CD8-positive, alpha-beta memory T cell (primary cell): ENCODE measurements at places on chromosomes 7 and 10.

DNA sequence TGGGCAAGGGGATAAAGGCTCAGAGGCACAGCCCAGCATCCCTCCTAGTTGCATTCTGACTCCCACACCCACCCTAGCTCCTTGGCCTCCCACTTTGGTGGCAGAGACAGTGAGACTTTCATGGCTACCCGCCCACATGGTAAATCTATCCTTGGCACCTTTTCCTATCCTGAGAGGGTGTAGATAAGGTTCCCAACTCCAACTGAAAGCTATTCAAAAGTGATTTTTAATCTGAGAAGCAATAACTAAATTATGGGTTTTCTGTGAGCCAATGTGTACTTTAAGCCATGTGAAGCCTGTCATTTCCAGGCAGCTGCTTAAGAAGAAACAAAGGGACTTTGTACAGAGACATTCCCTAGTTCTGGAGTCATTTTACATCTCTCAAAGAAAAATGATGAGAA, 9.1 kb downstream of the LAMB1 start:
- no peak for DNase-seq

- no peak for DNase-seq
These were observed 43.4 kb downstream of the CAMK2B start for GRCh38 chr7:44281811-44282600.

DNA sequence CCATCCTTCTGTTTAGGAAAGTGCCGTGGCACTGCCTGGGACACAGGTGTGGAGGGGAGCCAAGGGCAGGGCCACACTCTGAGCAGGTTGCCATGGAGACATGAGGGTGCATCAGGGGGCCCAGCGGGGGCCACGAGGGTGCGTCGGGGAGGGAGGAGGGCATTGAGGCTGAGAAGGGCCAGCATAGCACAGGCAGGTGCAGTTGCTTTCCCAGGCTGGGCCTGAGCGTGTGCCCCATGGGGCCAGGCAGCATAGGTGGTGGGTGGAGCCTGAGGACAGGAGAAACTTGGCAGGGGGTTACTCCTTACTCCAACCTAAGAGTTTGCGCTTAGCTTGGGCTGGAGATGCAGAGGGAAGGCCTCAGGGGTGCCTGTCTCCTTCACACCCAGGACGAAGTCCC, 15.2 kb downstream of the YKT6 start:
- no peak for DNase-seq

DNA sequence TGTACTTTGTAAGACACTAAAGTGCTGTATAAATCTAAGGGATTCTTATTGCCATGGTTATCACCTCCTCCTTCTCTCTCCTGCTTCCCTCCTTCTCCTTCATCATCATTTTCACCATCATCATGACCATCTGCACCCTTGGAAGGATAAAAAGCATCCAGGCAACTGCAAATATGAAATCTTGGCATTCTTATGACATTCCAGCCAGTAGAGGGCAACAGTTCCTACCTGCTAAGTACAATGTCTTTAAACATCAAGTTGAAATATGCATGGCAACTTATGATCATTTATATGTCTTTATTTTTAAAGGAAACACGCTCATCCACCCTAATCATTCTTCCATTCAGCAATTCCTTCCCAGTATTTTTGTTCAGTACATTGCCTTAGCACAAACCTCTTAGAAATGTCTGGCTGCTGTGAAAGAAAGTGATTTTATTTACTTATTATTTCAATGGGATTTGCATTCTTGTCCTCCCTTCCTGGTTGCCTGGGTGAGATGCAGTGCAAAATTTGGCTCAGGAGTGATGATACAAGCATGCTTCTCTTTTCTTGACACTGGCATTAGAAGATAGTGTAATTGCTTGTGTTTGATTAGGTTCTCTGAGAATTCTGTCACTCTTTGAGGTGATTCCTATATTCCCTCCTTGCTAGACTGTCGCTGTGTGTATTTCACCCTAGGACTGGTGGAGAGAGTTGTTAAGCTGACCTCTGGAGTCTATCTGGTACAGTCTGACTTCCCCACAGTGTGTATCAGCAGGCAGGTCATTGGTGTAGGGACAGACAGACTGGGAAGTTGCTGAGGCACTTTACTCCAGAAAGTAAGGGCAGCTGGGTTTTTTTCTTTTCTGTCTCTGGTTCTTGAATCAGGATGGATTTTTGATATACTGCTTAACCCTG, 188.5 kb upstream of the BMPER start:
- DNase-seq = no peak

DNA sequence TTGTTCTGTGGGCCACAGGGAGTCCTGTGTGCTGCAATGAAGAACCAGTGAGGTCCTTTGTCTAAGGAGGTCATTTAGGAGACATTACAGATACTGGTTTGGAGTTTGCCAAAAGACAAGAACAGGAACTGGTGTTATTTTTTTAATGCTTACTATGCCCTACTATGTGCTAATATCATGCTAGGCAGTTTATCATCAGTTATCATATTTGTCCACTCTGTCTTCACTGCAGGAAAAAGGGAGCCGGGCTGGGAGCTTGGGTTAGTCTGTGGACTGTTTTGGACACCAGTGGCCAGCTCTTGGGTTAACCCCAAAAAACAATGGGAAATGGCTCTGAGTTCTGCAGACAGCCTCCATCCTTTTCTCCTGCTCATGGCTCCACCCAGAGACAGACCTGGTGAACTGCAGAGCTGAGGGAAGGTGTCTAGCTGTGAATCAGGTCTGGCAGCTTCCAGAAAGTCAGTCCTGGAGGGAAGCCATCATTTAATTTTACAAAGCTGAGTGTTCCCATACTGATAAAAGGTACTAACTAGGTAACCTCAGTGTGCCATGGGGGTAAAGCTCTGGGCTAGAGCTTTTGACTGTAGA, 101.2 kb upstream of the ZNF746 start:
- no peak for DNase-seq
